DMS 273 treated with DMSO at 0.1 percent for 48 hours (cell line): ENCODE measurements at places on chromosomes 2 and 18.

DNA sequence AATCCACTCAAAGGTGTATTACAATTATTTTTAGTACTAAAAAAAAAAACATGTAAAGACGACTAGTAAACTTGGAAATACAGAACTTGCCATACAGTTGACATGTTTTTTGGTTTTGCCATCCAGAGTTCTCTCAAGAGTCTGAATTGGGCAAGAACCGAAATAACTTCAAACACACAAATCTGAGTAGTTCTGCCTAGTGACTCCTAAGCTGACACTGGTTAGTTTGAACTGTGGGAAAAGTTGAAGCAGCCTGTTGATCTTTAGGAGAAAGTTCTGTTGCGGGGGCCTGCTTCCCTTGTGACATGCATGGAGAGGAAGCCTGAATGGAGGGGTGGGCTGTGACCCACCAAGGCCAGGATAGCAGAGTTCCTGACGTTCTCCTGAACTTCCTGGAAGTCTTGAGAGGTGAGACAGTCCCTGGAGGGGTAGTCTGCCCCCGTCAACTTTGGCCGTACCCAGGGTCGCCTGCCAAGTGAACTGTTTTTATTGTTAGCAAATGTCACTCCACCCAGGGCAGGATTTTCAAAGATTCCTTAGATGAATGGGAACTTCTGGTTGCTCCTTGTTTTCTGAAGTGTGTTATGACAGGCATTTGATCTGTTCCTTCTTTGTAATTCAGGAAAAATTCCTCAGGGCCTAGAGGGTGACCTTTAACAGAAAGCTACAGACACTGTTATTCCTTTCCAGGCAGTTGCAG, 85.6 kb upstream of the SPTBN1 start:
- DNase-seq, result no peak

DNA sequence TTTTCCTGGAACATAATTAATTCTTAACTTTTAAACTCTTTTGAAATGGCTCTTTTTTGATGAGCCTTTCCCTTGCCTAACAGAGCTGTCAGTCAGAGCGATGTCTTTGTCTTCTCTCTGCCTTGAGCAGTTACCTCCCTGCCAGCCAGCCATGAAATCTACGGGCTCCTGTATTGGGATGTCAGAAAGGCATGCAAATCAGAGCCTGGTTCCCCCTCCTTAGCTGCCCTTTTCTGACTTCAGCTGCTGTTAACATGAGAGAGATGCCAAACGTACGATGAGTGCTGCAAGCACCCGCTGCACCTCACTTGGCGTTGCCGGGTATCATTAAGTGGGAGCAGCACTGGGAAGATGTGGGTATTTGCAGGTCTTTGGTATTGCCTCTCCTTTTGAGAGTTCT, 131.4 kb upstream of the BOD1L2 start:
- DNase-seq, result no peak

DNA sequence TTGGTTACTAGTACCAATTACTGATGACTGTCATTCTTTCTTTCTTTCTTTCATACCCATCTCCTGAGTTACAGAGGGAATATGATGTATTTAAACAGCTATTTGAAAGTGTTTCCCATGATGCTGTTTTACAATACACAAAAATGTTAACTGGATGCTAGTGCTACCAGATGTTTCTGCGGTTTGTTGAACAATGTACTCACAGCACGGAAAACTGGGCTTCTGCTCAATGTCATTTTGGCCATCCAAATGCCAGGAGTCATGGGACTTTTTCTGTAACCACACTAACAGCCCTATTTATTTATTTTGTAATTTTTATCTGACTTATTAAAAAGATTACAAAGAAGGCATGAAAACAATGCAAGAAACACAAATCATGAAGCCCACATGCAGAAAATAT, 313.8 kb downstream of the RIT2 start:
- no peak for DNase-seq

DNA sequence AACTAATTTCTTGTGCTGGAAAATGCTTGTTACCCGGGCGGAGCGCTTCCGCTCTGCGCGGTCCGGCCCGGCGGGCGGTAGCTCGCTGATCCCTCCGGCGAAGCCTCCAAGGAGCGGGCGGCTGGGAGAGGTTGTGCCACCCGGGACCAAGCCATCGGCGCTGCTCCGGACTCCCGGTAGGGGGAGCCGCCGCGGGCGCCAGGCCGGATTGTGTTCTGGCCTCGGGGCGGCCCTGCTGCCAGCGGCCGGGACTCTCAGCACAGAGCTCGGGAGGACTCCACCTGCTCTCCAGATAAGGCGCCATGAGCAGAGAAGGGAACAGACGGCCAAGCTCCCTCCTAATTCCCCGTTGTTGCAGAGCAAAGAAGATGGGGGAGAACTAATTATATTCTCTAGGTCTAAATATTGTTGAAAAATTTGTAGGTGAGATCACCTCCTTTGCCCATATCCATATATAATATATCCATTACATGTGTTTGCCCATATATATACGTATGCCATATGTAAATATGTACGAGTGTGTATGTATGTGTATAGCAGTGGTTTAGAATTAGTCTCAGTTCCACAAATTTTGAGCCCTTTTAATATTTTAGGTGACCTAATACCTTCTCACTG, 13.8 kb upstream of the SATB2 start:
- DNase-seq, result peak; percentile 40

DNA sequence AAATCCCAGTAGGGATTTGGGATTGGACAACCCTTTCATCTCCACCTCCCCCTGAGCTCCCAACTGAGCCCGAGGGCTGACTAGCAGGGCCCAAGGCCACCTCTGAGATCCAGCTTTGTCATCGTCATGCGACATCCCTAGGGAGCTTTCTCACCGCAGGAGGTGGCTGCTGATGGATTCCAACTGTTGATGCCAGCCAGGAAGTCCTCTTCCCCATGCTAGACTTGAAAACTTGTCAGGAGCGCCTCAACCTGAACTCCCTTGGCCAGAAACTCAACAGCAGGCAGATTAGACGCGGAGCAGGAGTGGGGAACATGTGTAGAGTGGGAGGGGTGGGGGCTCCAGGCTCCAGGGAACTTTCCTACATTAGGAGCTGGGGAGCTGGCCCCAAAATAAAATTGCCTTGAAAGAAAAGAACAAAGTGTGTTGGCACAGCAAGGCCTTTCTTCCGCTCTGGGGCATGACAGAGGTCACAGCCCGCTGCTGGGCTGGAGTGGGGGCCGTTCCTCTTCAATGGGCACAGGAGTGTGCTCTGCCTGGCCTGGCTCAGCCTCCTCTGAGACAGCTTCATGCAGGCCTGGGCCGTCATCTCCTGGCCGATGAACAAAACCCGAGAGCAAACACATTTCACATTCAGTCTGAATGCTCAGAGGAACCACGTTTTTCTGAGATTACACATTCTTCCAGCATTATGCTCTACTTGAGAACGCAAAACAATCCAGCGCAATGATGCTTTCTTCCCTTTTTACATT, 34.5 kb downstream of the EMILIN2 start:
- DNase-seq, result no peak

DNA sequence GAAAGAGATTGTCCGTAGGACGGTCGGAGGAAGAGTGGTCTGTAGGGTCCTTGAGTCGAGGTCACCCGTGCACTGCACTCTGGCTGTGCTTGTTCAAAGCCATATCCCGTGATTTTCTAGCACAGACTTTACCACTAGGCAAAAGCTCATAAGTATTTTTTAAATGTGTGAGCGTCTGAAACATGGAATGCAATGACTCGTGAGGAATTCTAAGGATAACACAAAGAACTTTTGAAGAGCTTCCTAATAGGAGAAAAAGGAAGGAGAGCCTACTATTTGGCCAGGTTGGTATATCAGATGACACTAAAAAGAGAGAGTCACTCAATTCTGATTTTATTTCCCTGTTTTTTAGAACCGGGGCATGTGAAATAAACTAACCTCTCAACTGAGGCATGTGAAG, 68.3 kb downstream of the CD28 start:
- no peak for DNase-seq

GRCh38 chr2:47076586-47077441, 78.3 kb downstream of the STPG4 start:
- DNase-seq, result no peak

- no peak for DNase-seq
Measured at GRCh38 chr18:9346775-9347174, 12.2 kb downstream of the TWSG1 start.

DNA sequence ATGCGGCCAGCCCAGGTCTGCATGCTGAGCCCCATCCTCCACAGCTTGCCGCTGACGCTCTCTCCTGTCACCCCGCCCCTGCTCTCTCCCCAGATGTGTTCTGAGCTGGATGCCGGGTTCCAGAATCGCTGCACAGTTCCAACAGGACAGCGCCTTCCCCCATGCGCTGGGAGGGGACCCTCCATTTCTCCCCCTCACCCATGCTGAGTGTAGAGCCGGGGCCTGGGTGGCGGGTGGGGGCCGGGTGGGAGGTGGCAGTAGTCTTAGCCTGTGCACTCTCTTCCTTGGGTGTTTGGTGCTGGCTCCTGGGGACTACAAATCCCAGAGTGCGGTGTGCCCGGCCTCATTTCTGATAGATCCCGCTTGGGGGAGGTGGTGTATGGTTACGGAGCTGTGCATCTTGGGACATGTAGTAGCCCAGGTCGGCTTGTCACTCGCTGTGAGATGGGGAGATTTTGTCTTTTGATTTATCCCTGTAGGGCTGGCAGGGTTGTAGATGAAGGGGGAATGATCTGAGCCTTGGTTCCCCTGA, 6.8 kb downstream of the DNAJB2 start:
- peak; percentile 56 for DNase-seq

GRCh38 chr2:120524174-120524573, 178.2 kb downstream of the INHBB start:
- no peak for DNase-seq

GRCh38 chr2:136131961-136132824, 14.2 kb upstream of the CXCR4 start:
- DNase-seq, result no peak

- no peak for DNase-seq
Measured at GRCh38 chr2:104040771-104041170, 813.1 kb upstream of the POU3F3 start.

DNA sequence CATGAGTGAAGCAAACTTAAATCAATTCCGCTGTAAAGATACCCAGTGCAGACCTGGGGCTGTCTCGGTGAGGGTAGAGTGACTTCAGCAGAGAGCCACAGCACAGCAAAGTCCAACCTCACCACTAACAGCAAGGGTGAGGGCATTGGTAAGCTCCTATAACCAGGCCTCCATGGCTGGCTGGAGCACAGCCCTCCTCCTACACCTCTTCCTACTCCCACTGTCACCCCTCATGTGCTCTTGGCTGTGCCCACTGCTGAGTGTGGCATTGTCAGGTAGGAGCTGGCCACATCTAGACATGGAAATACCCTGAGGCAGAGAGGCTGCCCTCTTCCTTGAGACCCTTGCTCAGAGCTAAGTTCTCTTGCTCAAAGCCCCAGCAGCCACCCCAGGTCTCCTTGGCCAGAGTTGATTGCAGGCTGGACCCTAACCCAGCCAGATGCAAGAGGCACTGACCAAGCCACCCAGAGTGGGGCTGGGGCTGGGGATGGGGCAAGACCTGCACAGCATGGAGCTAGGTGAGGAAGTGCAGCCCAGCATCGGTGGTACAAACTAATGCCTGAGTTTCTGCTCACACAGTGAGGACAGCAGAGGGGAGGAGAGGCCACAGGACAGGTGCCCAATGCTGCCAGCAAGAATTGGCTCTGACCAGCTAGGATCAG, 77.6 kb upstream of the RAB6C start:
- no peak for DNase-seq

DNA sequence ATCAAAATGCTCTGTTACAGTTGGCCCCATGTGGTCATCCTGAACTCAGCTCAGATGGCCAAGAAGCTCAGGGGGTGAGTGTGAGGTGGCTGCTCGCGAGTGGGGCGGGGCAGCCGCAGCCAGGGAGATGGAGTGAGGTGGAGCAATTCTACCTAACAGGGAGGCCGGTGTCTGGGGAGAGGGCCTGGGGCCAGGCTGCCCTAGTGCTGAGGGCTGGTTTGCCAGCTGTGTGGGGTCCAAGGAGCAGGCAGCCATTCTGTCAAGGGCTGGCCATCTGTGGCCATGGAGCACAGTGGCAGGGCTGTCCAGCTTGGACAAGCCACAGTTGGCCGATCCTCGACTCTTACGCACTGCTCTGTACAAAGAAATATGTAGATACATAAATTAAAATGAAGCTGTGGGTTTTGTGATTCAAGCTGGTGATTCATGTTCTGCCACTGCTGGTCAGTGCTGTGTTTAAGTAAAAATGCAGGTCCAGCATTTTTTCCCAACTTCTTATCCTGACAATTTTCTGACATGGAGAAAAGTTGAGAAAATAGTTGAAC, 82.1 kb downstream of the HS6ST1 start:
- no peak for DNase-seq

DNA sequence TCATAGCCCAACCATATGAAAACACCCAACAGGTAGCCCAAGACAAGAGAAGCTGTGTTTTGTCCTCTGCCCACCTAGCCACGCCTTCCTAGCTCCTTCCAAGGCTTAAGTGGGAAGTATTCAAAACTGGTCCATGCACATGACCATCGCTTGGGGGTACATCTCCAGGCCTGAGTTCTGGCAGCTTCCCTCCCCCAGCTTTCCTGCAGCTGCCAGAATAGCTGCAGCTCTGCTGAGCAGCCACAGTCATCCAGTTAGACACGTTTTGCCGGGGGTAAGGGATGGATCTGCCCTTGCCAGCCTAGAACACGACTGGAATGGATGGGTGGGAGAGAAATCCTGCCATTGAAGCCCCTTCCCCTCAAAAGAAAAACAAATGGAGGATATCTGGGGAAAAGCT, 166.8 kb downstream of the NRP2 start:
- DNase-seq, result no peak

GRCh38 chr18:12904012-12904516, 20.0 kb upstream of the PTPN2 start:
- no peak for DNase-seq

DNA sequence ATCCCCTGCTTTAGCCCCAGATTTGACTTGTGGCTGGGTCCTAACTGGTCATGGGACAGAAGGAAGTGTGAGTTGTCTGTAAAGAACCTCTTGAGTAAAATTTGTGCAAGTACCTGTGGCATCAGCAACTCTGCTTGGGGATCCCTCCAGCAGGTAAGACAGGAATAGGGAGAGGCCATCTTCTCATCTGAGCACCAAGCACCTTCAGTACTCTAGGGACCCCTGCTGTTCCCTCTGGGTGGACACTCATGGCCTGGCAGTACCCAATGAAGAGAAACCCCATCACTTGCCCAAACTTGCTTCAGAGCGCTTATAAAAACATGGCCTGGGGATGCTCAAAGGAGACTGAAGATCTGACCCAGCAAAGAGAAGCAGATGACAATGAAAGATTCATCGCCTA, 297.8 kb downstream of the SP3 start:
- DNase-seq, result no peak

GRCh38 chr2:238852206-238852869, 4.5 kb downstream of the TWIST2 start:
- no peak for DNase-seq
